ENCODE measurements at places on chromosomes 2 and 18. TPM values are rescaled to one million over a fixed set of nuclear protein-coding genes. Genes with fewer than 3 reads are reported as not detected.

DNA sequence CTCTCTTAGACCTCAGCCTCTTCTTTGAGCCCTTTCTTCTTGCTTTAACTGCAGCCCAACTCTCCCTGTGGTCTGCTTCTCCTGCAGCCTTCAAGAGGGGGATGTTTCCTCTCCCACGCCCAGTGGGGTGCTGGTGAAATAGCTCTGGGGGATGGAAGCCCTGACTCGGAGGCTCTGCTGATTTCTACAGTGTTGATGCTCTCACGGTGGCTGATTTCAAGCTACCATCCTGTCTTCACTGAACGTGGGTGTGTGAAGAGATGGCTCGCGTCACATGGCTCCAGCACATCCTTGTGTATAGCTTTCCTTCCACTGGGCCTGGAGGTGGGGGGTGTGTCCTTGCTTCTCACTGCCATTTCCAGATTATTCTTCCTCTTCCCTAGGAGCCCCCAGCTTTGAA, 20.0 kb downstream of the MPP4 start:
- H3K27me3 ChIP-seq: no peaks in the 10 kb centered on the region
- H3K36me3 ChIP-seq: peaks cover 11% of the 10 kb centered on the region
- H3K4me3 ChIP-seq: no peak overlapping the region
- H3K27ac ChIP-seq: no peak overlapping the region
- no peaks in the 10 kb centered on the region for H3K4me1 ChIP-seq

GRCh38 chr18:77397056-77397455, 147.4 kb downstream of the GALR1 start:
- no peaks in the 10 kb centered on the region for H3K27me3 ChIP-seq
- no peaks in the 10 kb centered on the region for H3K4me1 ChIP-seq
- H3K36me3 ChIP-seq: 0 out of 2 replicates have a peak, but pooled peaks cover 5% of the 10 kb centered on the region

DNA sequence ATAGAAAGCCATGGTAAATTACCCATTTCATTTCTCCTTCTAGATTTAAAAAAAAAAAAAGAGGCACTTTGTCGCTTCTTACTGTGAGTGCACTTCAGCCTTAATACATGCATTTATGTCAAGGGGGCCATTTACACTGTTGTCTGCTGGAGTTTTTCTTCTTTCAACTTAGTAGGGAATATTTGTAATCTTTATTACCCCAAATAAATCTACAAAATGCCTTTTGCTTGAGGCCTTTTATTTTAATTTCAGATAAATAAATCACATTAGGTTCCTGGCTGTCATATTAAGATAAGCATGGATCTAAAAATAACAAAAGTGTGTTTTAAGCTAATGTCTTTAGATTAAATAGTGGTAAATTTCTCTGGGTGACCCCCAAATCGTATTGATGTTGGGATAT, 276.0 kb downstream of the NCKAP5 start:
- H3K4me3 ChIP-seq: no peak overlapping the region
- H3K27ac ChIP-seq: no peak overlapping the region
- no peak for DNase-seq
- H3K36me3 ChIP-seq: 0 out of 2 replicates have a peak, but pooled peaks cover 4% of the 10 kb centered on the region
- peaks cover 71% of the 10 kb centered on the region for H3K4me1 ChIP-seq

DNA sequence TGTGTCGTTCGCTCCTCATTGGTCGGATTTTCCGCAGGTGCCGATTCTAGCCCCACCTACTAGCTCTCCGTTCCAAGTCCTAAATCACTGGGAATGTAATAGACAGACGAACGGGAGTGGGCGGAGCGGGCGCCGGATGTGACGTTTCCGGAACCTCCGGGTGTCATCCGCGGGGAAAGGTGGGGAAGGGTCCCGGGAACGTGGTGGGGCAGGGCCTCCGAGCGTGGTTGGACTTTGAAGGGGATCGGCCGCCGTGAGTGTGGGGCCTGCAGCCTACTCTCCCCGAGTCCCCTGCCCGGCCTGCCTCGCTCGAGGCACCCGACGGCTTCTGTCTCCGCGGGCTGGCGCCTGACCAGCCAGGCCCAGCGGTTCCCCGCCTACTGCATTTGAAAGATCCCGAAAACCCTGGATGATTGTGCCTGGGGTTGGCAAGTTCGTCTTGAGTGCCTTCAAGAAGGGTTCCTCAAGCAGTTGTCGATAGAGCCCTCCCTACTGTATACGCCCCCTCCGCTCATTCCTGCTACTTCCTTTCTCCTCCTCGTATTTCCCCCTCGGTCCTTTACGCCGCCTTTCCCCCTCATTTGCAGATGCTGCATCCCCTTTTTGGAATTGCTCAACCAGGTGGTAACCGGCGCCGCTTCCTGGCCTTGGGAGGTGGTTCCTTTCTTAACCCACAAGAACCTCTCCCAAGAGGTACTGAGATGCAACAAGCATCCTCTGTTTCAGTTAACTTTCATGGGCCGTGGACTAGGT, at the start of gene STAMBP:
TSS of gene STAMBP (plus strand) at position 144 of the 753 bp plus-strand sequence. CDS start 1,896 bp downstream, outside the sequence.
- H3K36me3 ChIP-seq: peaks cover 14% of the 10 kb centered on the region
- H3K27me3 ChIP-seq: peaks cover 4% of the 10 kb centered on the region

DNA sequence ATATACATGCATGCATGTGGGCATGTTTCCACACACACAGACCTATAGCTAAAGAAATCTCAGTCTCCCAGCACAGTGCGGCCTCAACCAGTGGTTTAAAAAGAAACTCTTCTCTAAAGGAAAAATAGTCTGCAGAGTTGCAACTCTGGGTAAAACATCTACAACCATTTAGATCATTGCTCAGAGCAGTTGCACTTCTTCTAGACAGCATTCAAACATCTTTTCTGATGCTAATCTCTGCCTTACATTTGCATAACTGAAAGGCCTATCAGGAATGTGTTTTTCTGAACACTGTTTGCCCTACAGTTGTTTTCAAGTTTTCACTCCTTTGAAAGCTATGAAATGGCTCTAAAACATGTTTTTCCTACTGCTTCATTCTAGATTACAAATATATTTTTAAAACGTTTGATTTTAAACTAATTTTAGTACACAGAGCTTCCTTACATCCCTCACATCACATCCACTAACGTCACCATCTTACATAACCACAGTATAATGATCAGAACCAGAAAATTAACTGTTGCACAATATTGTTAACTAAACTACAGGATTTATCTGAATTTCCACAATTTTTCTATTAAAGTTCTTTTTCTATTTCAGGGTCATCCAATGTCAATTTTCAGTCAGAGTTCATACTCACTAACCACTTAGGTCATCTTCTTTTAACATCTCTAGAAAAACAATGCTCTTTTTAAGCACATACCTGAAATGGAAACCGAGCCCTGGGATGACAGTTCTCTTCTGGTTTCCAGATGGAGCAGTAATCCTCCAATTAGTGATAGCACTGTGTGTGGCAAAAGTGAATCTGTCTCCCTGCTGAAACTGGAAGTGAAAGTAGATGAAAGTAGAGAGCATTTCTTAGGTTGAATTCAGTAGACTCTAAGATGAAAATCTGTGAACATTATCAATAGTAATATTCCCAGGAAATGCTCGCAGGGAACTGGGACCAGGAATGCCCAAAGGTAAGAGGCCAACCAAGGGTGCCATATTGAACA, 501.6 kb upstream of the GCFC2 start:
- no peak overlapping the region for H3K27ac ChIP-seq
- DNase-seq: no peak
- no peak overlapping the region for H3K4me3 ChIP-seq
- no peaks in the 10 kb centered on the region for H3K27me3 ChIP-seq
- no peaks in the 10 kb centered on the region for H3K4me1 ChIP-seq

GRCh38 chr18:42893977-42894376, 221.5 kb downstream of the RIT2 start:
- H3K4me1 ChIP-seq: no peaks in the 10 kb centered on the region
- no peak for DNase-seq
- H3K27me3 ChIP-seq: no peaks in the 10 kb centered on the region
- H3K27ac ChIP-seq: no peak overlapping the region

The CHN1 gene
- 88.2 TPM for total RNA-seq

The LBX2 gene
- total RNA-seq: 0.27 TPM
